ENCODE measurements at places on chromosomes 6 and 20.
A peak's percentile ranks its signal among the peaks of the same experiment; 100 is the strongest.

GRCh38 chr6:53960311-53960710 is 150.9 kb upstream of the MLIP start:
- no peak for DNase-seq

GRCh38 chr6:35038076-35038475 is 103.1 kb downstream of the TCP11 start:
- no peak for DNase-seq

- peak; percentile 93 for DNase-seq
Observed at GRCh38 chr20:53872561-53873229, 197.7 kb downstream of the BCAS1 start.

DNA sequence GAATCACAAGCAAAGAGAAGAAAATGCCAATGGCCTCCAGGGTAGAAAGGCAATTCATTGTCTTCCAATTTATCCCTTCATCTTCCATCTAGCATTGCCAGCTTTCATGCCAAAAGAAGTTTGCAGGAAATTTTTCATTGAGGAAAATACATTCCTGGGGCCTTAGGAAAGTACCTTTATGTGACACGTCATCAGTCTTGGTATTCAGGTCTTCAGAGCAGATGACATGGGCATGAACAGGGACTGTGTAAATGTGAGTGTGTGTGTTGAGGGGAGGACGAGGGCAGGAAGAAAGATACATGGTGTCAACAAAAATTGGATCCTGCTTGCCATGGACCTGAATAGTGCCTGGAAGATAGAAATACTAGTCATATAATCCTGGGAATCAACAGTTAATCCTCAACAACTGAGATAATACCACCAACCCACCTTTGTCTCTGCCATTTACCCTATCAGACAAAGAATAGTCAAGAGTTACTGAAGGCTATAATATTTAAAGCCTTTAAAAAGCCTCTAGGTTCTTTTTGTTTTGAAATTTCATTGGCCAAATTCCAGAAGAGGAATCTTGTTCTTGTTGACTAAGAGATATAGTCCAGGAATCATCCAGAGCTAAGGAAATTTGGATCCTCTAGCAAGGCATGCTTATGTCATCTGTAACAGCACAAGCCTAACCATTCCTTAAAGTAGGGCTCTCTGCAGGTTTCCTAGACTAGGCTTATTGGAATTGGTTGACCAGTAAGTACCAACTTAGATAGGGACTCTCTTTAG is 405.8 kb upstream of the SASH1 start:
- no peak for DNase-seq

- DNase-seq, result no peak
Observed at GRCh38 chr20:47999166-47999565, 213.9 kb upstream of the SULF2 start.
